Activated CD4-positive, alpha-beta T cell treated with anti-CD3 and anti-CD28 coated beads, Interleukin-2, amount 10 ng/mL, durations not matched to agents 24 days and 14 days (primary cell): ENCODE measurements at places on chromosomes 3 and 15.

DNA sequence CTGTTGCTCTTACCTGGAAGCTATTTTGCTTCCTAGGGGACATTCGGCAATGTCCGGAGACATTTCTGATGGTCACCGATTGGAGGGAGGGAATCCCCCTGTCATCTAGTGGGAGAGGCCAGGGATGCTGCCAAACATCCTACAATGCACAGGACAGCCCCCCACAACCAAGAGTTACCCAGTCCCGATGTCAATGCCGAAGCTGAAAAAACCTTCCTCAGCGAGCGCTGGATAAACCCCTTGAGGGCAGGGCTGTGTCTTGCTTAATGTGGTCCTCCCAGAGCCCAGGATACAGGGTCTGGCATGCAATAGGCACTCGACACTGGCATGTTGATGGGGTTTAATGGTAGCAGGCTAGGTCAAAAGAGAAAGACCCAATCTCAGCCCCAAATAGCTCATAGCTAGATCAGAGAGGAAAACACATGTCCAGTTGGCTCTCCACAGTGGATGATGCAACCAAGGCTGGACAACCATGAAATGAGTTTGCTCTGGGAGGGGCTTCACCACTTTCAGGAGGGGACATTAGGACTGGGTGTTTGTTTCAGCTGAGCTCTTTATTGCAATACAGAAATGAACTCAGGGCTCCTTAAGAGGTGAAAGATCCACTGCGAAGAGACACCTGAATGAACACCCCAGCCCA is 16.5 kb upstream of the PAQR5 start:
- DNase-seq: no peak

DNA sequence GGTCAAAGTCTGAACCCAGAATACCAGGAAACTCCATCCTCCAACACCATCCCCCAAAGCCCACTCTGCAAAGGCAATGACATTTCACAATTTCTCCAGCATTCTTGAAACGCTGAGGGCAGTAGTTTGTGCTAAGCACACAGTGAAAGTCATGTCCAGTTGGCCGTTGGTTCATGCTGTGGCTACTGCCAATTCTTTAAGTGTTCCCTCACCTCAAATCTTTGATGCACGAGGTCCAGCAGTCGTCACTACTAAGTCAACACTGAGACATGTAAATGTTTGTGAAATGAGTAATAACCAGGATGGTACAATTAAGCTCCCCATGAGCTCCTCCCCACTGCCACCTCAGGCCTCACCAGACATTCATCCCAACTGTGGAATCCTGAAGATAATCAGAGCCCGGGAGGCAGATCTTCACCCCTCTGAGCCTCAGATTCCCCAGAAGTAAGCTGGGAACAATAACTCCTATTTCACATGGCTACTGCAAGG is 7.0 kb downstream of the SUCLG2 start:
- no peak for DNase-seq

DNA sequence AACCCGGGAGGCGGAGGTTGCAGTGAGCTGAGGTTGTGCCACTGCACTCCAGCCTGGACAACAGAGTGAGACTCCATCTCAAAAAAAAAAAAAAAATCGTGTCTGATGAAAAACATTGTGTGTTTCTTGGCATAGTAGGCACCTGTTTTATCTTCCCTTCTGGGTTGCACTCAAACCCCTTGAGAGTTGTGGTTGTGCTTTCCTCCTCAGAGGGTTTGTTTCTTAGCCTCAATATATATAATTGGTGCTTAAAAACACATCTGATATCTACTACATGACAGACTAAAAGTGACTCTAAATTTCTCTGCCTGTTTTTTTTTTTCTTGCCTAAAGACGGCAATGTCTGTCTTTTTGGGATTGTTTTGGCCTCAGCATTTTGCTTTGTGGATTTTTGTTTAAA is 7.6 kb downstream of the NR1D2 start:
- DNase-seq: no peak

- no peak for DNase-seq
Measured at GRCh38 chr3:46095307-46095706, 68.0 kb upstream of the XCR1 start.

DNA sequence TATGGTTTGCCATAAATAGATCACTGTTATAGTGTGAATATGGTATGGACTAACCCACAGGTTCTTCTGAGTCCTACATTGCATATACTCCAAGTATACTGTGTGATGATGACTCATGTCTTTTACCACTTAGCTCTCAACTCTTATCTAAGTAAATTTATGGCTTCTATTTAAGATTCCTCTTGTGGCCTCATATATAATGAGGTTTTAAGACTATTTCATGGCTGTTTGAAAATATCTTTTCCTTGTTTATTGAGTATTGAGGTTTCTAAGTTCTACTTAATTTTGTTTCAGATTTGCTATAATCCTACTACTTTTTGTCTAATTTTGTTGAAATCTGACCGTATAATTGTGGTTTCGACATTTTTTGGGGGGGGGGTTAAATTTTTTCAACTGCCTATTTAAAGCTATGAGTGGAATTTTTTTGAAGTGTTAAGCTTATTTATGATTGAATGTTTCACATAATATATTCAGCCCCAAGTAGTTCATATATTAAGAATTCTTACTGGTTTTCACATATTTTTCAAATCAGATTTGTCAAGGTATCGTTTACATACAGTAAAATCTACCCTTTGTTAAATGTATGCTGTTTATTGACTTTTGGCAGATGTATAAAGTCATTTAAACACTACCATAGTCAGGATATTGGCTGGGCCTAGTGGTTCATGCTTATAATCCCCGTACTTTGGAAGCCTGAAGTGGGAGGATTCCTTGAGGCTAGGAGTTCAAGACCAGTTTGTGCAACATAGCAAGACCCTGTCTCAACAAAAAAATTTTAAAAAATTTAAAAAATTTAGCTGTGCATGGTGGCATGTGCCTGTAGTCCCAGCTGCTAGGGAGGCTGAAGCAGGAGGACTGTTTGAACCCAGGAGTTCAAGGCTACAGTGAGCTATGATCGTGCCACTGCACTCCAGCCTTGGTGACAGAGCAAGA is 11.7 kb downstream of the SLC25A36 start:
- no peak for DNase-seq

DNA sequence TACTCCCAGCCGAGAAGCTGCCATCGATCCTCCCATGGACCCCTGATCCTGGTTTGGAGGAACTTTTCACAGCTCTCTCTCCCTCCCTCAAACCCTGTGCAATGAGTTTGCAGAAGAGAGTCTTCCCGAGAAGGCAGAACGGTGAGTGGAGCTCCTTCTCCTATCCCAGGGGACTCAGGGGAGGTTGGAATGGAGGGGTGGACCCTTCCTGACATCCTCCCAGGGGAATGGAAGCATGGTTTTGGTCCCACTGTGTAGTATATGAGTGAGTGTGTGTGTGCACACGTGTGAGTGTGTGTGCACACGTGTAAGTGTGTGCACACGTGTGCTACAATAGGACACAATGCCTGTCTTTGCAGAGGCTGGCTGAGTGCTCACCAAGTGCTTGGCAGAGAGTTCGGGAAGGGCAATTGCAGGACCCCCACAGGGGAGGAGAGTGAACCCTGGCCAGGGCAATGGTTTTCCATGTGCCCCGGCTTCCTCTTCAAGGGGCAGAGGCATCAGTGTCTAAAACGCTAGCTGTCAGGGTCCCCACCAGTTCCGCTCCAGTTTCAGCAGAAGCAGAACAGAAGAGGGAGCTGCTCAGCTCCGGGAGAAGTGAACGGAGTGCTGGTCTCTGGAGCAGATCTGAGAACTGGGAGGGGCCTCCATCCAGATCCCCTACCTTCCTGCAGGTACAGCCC is 13.8 kb upstream of the IL16 start:
- DNase-seq: no peak

DNA sequence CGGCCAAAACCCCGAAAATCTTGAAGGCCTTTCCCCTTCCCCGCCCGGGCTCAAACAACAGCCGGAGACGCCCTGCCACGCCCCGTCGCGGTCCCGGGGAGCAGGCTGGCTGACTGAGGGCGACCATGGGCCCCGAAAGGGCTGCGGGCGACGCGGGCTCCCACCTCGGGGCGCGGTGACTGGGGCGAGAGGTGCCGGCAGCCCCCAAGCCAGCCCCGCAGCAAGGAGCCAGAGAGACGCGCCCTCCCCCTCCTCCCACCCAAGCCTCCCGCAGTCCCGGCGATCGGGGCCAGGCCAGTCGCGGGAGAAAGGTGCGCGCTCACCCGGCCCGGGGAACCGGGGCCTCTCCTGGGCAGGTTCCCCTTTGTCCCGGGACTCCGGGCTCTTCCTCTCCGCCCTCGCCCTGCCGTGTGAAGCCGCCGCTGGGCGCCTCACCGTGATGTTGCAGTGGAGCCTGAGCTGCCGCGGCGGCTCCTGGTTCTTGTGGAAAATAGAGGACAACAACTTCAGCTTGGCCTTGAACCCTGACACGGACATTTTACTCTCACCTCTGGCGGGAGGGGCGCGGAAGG is 30.6 kb upstream of the ZSCAN2 start:
- DNase-seq: peak; percentile 90

GRCh38 chr15:92545996-92546395 is 109.6 kb downstream of the FAM174B start:
- no peak for DNase-seq

DNA sequence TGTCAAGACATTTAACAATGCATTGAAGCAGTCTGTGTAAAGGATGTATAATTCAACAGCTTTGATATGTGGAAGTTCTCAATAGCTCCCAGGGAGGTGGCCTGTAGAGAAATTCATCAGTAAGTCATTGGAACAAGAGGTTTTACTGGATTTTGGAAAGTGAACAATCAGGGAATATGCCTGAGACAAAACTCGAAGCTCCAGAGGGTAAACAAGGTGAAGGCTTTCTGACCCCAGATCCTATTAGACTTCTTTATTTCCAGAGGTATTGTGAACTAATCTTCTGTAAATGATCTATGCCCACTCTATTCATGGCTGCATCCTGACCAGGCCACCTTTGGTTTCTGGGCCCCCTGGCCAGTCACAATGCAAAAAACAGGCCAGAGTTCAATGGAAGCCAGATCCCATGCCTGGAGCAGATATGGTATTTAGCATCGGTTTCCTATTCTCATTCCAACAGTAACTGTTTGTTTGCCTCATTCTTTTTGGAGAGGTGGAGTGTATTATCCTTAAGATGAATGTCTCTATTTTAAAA is 177.3 kb downstream of the SATB1 start:
- peak; percentile 23 for DNase-seq

DNA sequence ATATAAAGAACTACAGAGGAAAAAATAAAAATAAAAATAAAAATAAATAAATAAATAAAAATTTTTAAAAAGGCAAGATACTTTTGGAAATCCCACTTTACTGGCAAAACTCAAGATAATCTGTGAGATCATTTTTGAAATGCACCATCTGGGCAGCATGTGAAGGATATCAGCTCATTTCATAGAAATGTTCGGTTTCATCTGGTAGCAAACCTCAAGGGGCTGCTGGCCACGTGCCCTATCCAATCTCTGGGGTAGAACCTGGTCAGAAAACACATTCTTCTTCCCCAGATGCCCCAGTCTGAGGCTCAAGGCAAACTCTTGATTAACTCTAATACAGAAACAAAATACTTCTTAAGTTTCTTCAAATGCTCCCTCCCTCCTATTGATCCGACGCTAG is 166.0 kb downstream of the FMN1 start:
- no peak for DNase-seq

DNA sequence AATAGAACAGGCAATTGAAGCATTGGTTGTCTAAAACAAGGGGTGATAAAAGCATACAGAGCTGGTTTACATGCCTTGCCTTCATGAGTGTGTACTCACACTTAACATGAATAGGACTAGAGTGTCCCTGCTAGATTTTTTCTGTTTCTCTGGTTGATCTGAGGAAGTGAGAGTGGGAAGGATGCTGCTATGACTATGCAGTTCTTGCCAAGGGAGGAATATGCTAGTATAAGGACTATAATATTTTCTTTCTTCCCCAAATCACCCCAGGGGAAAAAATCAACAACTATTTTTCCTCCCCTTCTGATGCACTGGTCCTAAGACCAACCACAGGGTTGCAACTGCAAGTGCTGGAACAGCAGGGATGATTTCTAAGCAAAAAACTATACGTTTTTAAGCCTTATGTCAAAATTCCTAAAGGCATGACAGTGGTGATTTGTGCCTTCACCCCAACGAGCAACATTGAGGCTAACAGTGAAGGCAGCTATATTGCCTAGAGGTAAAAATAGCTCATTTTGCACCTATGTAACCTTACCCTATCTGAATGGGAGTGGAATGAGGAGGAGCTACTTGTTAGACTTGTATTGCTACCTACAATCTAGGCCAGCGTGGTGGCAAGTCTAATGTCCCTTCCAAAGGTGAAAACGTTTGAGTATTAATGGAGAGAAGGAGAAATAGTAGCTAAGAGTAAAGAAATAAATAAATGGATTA is 33.5 kb upstream of the USP8 start:
- DNase-seq: no peak

- no peak for DNase-seq
Measured at GRCh38 chr3:67884345-67884744, 229.9 kb upstream of the SUCLG2 start.

- DNase-seq: no peak
Measured at GRCh38 chr15:70479785-70480184, 283.6 kb downstream of the UACA start.

- no peak for DNase-seq
Measured at GRCh38 chr3:128254967-128255366, 101.7 kb downstream of the EEFSEC start.

DNA sequence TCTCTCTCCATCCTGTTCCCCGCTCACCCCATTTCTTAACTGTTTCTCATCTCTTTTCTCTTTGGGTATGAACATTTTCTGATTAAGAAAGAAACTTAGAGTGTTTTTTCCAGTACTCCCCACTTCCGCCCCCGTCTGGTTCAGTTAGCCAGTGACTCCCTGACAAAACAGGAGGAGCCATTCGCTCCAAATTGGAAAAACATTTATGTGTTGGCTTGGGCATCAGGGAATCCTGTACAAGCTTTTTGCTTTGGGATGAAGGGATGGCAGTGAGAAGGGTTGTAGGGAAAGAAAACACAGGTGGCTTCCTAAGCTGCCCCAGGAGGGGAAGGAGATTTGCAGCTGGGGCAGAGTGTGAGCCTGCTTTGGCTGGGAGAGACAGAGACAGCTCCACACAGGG is 47.0 kb downstream of the BOC start:
- DNase-seq: no peak

- no peak for DNase-seq
Measured at GRCh38 chr15:71630475-71630809, 179.9 kb upstream of the NR2E3 start.

- no peak for DNase-seq
Measured at GRCh38 chr3:109339714-109340648, 2.6 kb upstream of the DPPA4 start.

GRCh38 chr3:150545419-150546225 is 674 bp downstream of the SERP1 start:
- peak; percentile 85 for DNase-seq

- DNase-seq: no peak
Measured at GRCh38 chr3:179731544-179731943, 78.7 kb downstream of the USP13 start.

GRCh38 chr15:85028416-85028815 is 46.8 kb downstream of the PDE8A start:
- no peak for DNase-seq

GRCh38 chr3:196778755-196779154 is 39.1 kb downstream of the PAK2 start:
- DNase-seq: no peak

DNA sequence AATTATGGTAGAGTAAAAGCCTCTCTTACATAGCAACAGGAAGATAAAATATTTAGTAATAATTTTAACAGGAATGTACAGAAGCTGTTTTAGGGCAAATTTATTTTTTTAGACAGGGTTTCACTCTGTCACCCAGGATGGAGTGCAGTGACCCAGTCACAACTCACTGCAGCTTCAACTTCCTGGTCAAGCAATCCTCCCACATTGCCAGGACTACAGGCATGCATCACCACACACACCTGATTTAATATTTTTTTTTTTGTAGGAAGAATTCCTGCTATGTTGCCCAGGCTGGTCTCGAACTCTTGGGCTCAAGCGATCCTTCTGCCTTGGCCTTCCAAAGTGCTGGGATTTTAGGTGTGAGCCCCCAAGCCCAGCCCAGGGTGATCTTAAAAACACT is 61.1 kb downstream of the PCCB start:
- peak; percentile 29 for DNase-seq
